ENCODE measurements at places on chromosomes 4 and X.

DNA sequence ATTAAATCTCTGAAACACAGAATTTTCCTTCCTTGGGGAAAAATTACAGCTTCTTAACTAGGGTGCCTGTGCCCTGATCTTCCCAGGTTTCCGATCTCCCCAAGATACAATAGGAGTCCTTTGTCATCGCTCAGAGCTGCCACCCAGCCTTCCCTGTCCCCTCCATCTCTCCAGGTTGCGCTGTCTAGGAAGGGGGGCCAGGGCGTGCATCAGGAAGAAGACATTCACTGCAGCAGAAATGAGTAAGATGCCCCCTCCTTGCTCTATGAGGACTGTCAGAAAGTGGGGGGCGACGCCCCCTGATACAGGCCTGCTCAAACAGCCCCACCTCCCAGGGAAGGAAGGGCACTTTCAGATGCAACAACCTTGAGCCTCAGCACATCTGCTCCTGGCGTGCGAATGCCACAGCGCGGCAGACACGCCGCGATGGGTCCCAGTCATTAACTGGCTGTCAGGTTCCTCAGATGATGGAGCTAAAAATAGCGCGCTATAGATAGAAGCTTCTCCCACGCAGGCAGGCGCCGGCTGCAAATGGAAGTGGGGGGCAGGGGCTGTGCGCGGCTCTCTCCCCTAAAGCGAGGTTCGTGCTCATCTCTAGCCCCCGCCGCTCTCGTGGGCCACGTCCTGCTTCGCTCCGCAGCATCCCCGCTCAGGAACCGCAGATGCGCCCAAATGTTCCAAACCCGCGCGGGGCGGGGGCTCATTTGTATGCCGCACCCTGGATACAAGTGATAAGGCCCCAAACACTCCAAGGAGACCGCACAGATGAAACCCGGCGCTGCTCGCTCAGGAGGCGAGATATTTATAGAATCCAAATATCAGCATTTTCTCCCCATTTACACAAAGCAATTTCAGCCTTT lies 57.6 kb upstream of the LGI2 start:
- no peak for DNase-seq

- DNase-seq = peak; percentile 42
These were observed 1651.9 kb downstream of the C4orf33 start for GRCh38 chr4:130747842-130748241.

GRCh38 chrX:39998636-39999406 lies 98.9 kb downstream of the BCOR start:
- DNase-seq = no peak

DNA sequence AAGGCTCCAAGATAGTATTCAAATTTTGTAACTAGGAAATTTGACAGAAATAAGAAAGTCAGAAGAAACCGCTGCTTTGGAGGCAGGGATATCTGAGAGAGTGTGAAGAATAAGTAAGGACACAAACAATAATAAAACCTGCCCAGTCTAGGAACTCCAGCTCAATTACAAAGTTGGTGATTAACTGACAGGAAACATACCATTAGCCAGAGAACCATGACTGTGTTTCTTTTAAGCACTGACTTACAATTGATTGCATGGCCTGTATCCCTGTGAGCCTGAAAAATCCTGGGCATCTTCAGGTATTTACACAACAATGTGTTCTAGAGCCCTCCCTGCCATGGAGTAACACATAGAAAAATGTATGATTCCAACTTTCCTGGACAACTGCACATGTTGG lies 127.4 kb downstream of the GRIA3 start:
- no peak for DNase-seq

GRCh38 chrX:19005909-19006308 lies 22.0 kb upstream of the PHKA2 start:
- peak; percentile 1 for DNase-seq

DNA sequence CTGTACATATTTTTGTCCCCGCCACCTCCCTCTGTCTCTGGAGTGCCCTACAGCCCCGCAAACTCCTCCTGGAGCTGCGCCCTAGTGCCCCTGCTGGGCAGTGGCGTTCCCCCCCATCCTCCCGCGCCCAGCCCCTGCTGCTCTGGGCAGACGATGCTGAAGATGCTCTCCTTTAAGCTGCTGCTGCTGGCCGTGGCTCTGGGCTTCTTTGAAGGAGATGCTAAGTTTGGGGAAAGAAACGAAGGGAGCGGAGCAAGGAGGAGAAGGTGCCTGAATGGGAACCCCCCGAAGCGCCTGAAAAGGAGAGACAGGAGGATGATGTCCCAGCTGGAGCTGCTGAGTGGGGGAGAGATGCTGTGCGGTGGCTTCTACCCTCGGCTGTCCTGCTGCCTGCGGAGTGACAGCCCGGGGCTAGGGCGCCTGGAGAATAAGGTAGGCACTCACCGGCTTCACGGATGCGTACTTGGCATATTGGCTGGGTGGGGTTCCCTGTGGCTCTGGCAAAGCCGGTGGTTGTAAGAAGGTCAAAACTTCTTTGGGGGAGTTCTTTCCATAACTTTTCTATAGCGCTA lies 653 bp downstream of the HHIP start:
- no peak for DNase-seq

DNA sequence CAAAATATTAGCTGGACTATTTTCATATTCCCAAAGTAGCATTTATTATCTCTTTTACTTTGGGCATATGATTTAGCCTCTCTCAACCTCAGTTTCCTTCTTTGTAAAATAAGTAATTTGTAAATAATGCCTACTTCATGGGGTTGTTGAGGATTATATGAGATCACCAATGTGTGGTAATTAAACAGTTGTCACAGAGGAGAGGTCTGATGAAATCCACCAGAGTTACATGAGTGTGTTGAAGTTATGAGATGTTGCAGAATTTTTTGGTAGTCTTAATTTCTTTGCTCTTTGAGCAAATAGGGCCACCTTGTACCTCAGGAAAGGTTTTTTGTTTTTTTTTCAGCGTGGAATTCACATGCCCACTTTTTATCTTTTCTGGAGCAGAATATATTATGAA lies 1.4 kb downstream of the COX7B start:
- DNase-seq = no peak

DNA sequence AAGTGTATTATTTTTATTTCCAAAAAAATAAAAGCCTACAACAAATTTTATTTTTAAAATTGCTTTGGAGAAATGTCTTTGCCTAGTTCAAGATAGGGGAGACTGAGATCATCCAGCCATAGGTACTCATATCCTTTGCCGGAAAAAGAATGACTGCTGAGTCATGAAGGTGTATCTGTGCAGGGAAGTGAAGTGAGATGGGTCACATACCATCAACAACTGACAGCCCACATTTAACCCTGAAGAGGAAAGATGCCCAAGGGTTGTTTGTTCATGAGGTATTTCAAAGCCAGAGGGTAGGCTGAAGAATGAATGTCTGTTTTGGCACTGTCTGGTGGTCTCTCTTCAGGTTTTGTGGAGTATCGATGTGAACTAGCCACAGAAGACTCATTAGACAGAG lies 106.7 kb upstream of the TTC29 start:
- no peak for DNase-seq

GRCh38 chr4:2941138-2942036 lies 21.8 kb downstream of the NOP14 start:
- no peak for DNase-seq

- DNase-seq = peak; percentile 62
These were observed 250 bp downstream of the USP9X start for GRCh38 chrX:41085512-41085877.

GRCh38 chrX:100340491-100341141 lies 69.5 kb downstream of the PCDH19 start:
- DNase-seq = no peak

DNA sequence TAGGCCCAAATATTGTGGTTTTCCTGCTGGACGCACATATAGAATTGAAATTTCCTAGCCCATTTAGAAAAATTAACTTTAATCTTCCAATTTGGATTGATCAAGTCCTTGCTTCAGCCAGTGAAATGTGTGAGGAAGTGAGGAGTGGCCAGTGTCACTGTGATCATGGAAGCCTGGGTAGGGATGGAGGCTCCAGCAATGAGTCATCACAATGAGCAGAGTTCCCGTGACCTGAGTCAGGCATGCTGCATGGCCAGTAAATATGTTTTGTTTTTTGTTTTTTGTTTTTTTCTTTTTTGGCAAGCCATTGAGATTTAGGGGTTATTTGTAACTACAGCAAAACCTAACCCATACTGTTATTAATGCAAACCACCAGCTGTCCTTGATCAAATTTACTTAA lies 52.1 kb downstream of the IDS start:
- no peak for DNase-seq

DNA sequence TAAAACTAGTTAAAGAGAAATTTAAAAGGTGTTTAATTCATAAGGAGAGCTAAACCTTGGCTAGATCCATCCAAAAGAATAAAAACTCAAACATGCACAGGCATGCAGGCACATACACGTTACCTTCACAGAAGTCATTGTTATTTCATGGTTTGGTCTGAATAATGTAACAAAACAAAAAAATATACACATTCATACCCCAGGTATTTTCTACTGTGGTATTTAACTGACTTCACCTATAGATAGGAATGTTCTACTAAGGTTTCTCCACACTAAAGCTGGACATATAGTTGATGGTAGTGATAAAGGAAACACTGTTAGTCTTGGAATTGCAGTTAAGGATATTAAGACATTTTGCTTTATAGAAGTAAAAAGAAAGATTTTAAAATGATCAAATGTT lies 283.6 kb upstream of the PCDH10 start:
- DNase-seq = no peak

Measured in NAMALWA (cell line).